Karpas-422 (cell line): ENCODE measurements at places on chromosomes 7 and 10. TPM values are rescaled to one million over a fixed set of nuclear protein-coding genes. Genes with fewer than 3 reads are reported as not detected.

DNA sequence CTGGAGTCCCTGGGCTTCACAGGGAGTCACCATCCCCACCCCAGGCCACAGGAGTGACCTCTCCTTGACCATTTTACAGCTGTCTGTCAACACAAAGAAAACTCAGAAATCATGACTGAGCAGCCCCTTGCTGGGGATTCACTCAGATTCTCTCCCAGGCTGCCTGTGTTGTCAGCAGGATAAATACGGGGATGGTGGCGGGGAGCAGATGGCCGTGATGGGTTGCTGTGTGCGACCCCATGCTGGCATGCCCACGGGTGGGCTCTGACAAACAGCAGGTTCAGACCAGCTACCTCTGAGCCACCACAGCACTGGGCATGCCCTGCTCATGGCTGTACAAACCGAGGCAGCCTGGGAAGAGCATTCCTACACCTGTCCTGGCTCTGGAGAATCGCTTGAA is 136.1 kb downstream of the SLIT1 start:
- no peak for DNase-seq

GRCh38 chr7:152959610-152960009 is 200.1 kb downstream of the ACTR3B start:
- DNase-seq, result peak; percentile 44

DNA sequence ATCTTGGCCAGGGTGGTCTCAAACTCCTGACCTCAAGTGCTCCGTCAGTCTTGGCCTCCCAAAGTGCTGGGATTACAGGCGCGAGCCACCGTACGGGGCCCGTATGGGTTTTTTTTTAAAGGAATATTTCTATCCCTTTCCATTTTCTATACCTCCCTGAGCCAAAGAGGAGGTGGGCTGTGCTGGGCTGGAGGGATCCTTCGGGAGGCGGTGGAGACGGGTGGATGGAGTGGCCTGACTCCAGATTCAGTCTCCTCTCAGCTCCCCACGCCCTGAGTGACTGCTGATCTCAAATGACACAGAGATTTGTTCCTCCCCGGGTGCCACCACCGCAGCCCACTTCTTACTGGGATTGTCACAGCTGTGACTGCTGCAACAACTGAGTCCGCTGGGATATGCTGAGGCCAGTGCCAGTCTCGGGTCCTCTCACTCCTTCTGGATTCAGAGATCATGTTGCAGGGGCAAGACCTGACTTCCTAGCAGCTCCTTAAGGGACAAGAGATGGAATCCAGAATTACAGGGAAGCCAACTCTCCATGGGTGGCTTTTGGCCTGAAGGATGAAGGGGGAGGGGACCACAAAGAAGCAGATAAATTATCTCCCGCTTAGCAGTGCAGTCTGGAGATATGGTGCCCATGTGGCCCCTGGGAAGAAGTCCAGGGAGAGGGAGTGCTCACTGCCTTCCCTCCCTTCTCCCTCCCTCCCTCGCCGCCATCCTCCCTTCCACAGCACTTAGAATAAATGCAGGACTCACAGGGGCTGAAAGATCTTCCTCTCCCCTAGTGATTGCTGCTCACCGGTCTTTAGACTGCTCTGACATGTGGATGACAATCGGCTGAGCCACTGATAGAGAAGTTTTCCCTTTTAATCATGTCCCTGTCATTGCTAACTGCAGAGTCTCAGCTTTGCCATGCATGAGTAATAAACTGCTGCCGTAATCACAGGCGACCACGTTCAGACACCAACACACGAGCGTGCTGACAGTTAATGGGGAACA is 14.3 kb downstream of the GALNT17 start:
- DNase-seq, result no peak

DNA sequence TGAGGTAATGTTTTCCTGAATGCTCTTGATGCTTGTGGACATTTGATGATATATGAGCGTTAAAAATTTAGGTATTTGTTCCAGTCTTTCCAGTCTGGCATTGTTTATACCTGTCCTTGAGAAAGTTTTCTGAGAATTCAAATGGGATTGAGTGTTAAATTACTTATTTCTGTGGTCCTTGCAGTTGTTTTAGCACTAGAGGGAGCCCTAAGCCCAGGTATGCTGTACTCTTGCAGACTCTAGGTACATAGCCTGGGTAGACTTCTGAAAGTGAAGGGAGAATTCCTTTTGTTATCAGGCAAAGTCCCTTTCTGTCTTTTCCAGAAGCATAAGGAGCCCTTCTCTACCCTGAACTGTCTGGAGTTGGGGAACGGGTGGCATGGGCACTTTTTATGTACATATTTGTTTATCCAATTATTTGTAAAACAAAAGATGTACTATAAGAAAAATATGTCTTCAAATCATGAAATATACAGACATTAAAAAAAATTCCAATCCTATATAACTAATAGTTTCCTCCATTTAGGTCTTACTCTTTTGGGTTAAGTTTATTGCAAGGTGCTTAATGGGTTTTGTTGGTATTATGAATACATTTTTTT is 262.1 kb downstream of the ATRNL1 start:
- peak; percentile 81 for DNase-seq

- DNase-seq, result no peak
Observed at GRCh38 chr10:79127151-79127961, 58.6 kb downstream of the ZMIZ1 start.

- no peak for DNase-seq
Observed at GRCh38 chr10:62803724-62804355, 680 bp upstream of the ADO start.

- DNase-seq, result no peak
Observed at GRCh38 chr7:80725181-80725611, 86.8 kb downstream of the CD36 start.

The C7orf57 gene
- not detected in 2 replicates for total RNA-seq

DNA sequence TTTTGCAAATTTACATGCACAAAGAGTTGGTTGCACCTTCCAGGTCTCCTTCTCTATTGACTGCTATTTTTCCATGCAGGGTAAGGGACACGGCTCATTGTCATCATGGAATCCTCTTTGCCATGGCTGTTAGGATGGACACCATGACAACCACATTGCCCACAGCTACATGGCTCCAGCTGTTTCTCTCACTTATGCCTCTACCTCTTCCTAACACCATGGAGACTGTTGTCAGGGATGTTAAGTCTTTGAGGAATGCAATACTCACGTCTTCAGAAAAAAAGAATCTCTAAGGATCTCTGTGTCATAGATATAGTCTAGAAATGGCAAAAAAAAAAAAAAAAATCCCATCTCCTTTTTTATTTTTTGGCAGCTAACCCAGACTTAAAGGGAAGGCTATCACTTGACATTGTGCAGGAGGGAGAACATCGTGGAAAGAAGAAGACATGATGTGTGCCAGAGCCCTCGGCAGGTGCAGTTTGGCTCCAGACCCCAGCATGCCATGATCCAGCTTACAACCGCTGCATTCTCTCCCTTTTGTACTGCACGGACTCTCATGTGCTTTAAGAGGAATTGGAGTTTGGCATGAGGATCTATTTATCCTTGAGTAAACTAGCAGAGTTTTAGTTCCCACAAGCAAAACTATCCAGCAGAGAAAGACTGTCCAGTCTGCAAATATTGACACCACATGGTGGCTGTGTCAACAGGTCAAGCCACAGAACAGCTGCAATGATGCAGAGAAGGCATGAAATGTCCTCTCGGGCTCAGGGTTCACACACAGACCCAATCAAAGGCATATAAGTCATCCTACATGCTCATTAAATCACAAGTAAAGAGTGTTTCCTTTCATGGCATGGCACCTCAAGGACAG is 70.8 kb downstream of the FRMD4A start:
- DNase-seq, result no peak

The MGAM2 gene
- not detected in 2 replicates for total RNA-seq

The ZNF804B gene
- total RNA-seq, result 0.07 TPM in 1 of 2 replicates, not detected in the other

DNA sequence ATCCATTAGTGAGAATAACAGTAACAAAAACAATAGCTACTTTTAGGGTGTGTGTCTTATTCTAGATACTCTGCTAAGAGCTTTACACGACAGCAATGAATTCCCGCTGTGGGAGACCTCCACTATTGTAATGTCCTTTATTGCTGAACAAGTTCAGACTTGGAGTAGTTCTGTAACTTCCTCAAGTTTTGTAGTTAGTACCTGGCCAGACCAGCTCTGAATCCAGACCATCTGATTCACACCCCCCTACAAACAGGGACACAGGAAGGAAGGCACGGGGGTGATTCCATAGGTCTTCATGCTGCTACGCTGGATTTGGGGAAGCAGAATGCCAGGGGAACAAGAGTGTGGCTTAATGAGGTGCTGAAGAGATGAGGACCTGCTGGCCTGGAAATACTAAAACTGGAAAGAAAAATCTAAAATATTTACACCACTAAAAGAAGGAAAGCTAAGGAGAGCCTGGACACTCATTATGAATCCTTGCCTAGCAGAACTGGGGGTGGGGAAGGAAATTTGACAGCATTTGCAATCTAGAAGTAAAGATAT is 194.6 kb upstream of the TMEM72 start:
- no peak for DNase-seq

DNA sequence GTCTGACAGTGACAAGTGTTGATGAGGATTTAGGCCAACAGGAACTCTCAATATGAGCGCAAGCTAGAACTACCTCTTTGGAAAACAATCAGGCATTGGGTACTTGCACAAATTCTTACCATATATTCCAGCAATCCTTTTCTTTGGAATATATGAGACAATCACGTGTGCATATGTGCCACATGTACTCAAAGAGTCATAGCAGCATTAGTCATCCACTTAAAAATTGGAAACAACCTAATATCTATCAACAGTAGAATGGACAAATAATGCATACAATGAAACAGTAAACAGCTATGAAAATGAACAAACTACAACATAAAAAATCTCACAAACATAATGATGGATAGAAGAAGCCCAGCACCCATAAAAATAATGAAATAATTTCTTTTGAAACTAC is 179.7 kb downstream of the GLI3 start:
- DNase-seq, result no peak

The FANK1 gene
- not detected in 2 replicates for total RNA-seq

DNA sequence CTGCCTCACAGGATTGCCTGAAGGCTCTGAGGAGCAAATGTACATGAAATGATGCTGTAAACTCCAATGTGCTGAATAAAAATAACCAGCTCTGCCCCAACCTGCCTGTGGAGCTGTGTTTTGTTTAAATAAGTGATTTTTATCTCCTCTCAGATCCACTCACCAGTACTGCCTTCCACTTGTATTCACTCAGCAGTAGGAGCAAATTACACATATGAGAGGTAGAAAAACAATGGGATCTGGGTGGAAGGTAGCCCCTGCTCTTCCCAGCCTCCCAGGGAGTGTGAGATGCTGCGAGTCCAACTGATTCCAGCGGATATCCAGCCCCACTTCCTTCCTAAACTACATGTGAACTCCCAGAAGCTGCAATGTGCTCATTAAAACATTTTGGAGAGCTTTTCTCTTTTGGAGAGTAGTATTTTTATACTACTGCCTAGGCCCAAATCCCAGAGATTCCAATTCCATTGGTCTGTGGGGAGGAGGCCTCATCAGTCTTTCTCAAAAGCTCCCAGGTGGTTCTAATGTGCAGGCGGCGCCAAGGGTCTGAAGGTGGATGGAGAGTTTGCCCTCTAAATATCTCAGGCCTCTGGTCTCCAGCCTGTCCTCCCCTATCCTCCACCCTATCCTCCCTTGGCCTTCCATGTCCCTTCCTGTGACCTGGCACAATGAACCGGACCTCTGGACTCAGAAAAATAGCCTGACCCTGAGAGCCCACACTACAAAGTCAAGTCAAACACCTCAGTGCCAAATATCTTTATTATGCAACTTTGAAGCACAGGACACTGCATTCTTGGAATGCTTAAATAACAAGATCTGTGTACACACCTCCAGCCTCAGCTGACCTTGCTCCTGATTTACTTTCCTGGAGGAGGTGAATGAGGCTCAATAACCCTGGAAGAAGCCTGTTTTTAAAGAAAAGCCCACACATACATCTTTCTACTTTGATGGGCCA is 46.2 kb downstream of the CPVL start:
- no peak for DNase-seq

The TEX36 gene
- total RNA-seq, result not detected in 2 replicates

The ZNF853 gene
- 0.04 TPM in 1 of 2 replicates, not detected in the other for total RNA-seq

GRCh38 chr7:79341902-79342301 is 111.6 kb downstream of the MAGI2 start:
- DNase-seq, result no peak

The CNPY1 gene
- not detected in 2 replicates for total RNA-seq

DNA sequence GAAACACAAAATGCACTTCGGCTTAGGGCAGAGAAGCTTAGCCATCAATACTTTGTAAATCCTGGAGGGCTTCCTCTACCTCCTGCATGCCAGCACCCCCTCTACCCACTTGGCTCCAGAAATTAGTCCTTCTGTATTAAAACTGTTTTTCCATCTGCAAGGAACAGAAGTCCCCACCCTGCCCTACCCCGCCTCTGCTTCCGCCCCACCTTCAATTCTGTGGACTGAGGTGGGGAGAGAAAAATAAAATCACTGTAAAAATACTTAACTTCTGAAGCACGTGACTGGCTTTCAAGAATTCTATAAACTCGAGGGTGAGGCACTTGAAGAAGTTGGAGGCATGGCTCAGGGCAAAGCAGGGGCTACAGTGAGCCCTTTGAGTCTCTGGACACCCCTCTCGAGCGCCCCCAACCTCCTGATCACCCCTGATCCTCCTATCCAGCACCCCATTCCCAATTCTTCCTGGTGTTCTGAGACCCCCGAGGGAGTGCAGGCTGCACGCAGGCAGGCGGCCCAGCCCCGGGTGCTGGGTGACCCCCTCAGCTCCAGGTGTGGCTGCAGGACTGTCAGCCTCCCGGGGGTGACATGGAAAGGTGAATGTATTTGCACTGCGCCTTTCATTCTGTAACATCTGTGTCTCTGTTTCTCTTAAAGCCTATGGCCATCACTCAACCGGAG is 7.3 kb upstream of the KIAA1217 start:
- DNase-seq, result no peak

DNA sequence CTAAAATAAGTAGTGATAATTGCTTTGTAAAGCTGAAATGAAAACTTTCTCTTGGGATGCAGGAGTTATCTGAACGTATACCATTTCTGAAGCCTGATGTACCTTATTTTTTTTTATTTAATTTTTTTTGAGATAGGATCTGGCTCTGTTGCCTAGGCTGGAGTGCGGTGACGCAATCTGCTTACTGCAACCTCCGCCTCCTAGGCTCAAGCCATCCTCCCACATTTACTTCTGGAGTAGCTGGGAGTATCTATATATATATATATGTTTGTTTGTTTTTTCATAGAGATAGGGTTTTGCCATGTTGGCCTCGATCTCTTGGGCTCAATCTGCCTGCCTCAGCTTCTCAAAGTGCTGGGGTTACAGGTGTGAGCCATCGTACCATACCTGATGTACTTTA is 2.4 kb downstream of the PMPCB start:
- DNase-seq, result no peak

The COL17A1 gene
- total RNA-seq, result not detected in 2 replicates

DNA sequence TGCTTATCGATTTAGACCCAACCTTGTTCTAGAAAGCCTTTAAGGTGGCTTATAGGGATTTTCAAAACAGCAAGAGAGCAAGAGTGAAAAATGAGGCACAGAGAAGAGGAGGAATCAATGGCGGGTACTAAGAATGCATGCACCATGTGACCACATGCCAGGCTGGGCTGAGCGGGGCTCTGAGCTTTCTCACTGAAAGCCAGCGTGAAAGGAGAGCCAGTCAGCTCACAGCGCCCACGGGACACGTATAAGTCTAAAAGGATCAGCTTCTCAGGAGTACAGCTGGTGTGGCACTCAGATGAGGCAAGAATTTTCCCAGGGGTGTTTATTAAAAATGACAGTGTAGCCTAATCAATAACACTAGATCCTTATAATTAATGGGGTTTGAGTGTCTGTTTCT is 114.3 kb downstream of the SLIT1 start:
- DNase-seq, result no peak
